ENCODE measurements at places on chromosomes 4 and X.

GRCh38 chrX:129523079-129523911, at the start of gene SMARCA1:
SMARCA1 (minus strand) TSS chrX:129523490; CDS start chrX:129523370, 120 bp downstream.
- DNase-seq = no peak

DNA sequence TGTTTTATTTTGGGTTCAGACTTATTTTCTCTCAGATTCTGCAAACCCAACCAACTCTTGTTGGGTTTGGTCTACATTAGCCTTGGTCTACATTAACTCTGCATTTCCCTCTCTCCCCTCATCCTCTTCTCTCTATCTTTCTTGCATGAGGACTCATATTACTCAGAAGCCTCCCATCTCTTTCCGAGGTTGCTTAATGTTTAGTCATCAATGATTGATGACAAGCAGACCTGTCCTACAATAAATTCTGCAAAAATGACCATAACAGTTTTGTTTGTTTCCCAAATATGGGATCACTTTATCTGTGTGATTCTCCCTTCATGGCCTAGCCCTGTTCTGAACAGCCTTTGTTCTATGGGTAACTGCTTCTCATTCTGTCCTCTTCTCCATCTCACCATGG, 75.2 kb downstream of the GABRB1 start:
- DNase-seq = no peak

GRCh38 chrX:64334467-64334866, 60.8 kb downstream of the MTMR8 start:
- no peak for DNase-seq

DNA sequence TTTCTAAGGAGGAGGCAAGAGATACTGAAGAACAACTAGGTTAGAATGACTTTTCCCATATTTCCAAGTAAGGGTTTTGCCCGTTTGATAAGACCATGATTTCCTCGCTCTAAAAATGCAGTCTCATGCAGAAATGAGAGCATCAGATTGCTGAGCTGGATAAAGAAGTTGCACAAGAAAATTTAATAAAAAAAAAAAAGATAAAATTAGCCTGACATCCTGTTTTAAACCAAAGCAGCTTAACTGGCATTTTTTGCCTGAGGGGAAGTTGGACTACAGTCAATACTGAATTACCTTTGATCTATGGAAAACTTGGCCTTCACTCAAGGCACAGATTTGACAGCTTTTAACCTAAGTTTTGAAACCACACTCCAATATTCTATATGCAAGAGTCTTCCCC, 208.4 kb downstream of the GASK1B start:
- no peak for DNase-seq

DNA sequence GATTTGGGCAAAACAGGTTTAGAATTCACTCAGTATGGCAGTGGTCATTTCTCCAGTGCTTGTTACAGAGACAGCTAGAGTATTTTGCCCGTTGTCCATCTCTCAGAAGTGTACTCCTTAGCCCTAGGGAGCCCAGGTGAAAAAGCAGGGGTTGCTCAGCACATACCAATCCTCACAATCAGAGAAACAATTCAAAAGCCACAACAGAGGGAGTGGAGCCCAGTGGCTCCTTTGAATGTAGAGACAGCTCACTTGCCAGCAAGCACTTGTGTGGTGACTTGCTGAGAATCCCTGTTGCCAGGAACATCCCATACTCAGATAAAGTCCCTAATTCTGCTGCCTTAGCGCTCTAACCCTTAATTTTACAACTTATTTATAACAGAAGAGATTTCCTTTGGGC, 1488.3 kb downstream of the RPA4 start:
- no peak for DNase-seq

DNA sequence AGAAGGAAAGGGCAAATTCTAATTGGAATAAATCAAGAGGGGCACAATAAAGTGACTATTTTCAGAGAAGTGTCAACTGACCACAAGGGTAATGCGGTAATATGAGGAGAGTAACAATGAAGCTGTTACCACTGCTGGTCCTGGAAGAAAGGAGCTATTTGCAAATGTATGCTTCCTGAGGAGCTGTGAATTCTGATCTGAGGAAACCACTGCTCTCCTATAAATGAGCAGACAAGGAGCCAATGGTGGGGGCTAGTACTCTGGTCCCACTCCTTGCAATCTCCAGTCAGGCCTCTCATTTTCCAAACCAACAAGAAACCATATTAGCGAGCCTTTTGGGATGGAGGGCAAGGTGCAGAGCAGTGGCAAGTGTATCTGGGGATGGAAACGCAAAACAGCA, 770.2 kb downstream of the FSTL5 start:
- no peak for DNase-seq

DNA sequence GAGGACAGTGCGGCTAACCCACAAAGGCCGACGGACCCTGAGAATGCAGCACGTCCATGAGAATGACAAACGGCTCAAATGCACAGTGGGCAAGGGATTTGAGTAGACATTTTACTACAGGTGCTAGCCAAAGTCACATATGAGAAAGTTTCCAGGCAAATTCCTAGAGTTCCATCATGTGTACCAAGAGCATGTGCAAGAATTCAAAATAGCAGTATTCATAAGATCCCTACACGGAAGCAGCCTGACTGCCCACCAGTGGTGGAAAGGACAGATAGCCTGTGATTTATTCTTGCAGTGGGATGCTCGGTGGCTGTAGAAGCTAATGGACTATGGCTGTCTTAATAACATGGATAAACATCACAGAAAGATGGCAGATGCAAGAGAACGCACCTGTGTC, 68.0 kb downstream of the RGS12 start:
- no peak for DNase-seq

DNA sequence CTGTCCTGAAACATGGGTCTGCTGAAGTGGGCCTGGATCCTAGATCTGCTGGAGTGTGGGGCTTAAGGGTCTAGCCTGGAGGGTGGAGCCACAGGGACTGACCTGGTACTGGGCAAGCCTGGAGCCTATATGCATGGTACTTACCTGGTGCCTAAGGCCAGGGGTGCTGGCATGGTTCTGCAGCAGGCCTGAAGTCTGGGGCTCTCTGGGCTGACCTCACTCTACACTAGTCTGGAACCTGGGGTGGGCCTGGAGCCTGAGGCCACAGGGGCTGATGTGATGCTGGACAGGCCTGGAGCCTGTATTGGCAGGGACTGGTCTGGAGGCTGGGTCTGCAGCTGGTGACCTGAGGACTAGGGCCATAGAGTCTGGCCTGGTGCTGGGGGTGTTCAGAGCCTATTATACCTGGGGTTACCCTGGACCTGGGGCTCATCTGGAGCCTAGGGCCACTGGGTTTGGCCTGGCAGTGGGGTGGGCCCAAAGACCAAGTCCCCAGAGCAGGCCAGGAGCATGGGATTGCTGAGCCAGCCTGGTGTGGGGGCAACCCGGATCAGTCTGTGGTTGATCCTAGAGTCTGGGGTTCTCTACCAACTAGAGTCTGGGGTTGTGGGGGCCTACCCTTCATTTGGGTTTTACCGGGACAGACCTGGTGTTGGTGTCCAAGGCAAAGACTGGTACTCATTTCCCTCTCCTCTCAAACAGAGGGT, 179.6 kb downstream of the SLC4A4 start:
- DNase-seq = no peak

DNA sequence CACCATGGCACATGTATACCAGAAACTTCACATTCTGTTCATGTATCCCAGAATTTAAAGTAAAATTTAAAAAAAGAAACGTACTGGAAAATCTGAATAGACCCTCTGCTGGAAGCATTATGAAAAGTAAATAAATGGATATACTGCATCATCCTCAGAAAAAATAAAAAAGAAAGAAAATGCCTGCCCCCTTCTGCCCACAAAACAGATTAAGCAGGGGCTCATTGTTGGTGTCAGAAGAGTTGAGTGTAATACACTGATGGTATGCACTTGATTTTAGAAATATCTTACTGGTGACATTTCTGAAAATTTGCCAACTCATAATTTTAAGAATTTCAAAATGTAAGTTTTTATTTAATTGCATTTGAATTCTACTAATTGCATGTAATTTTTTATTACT, 77.8 kb downstream of the LRP2BP start:
- no peak for DNase-seq

DNA sequence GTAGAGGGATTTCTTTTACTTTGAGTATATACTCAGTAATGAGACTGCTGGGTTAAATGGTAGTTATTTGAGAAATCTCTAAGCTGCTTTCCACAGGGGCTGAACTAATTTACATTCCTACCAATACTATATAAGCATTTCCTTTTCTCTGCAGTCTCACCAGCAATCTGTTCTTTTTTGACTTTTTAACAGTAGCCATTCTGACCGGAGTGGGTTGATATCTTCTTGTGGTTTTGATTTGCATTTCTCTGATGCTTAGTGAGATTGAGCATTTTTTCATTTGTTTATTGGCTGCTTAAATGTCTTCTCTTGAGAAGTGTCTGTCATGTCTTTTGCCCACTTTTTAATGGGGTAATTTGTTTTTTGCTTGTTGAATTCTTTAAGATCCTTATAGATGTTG, 43.3 kb downstream of the SPCS3 start:
- no peak for DNase-seq

DNA sequence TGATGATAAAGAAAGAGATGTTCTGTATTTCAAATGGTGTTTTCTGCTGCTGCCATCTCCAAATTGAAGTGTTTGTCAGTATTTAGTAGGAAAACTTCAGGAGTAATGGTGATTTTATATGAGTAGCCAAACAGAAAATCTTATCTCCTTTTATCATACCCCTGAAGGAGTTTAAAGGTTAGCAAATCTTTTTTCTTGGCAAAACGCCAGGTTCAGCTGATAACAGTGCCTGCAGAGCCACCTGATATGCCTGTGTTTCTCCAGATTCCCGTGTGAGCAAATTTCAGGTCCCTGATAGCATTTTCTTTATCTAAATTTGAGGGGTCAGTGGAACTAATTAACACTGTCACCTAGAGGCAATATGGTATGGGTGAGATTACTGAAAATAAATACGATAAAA, 65.8 kb upstream of the ETNPPL start:
- DNase-seq = no peak

GRCh38 chr4:138616775-138617174, 374.6 kb upstream of the SLC7A11 start:
- no peak for DNase-seq

GRCh38 chr4:6128221-6128850, 72.0 kb downstream of the JAKMIP1 start:
- DNase-seq = no peak

GRCh38 chr4:85748654-85749053, 273.7 kb downstream of the ARHGAP24 start:
- DNase-seq = no peak

GRCh38 chr4:6926081-6926480, 16.5 kb downstream of the TBC1D14 start:
- no peak for DNase-seq

- DNase-seq = peak; percentile 28
Measured at GRCh38 chr4:924107-925096, 7.7 kb downstream of the GAK start.

- DNase-seq = no peak
Measured at GRCh38 chrX:49030283-49030682, 12.9 kb downstream of the TFE3 start.
